Esophagus (tissue), 2 donors: ENCODE measurements at places on chromosomes 7 and 10. TPM values are rescaled to one million over a fixed set of nuclear protein-coding genes. Genes with fewer than 3 reads are reported as not detected.

SPDYE2B gene
- polyA plus RNA-seq = not detected

MMRN2 gene
- 6.4 TPM for polyA plus RNA-seq

PRKRIP1 gene
- 15.9 TPM for polyA plus RNA-seq

OR6B1 gene
- polyA plus RNA-seq = not detected

NUP42 gene
- polyA plus RNA-seq = 17.3 TPM

ITGA8 gene
- polyA plus RNA-seq = 2.5 TPM

SHTN1 gene
- polyA plus RNA-seq = 6.5 TPM

COBL gene
- 3.6 TPM for polyA plus RNA-seq

AKR1D1 gene
- not detected for polyA plus RNA-seq

HOXA5 gene
- polyA plus RNA-seq = 3.5 TPM

SLC16A12 gene
- 0.05 TPM for polyA plus RNA-seq

CLRN3 gene
- polyA plus RNA-seq = not detected

DBNL gene
- 215 TPM for polyA plus RNA-seq

C10orf53 gene
- polyA plus RNA-seq = not detected

GHRHR gene
- polyA plus RNA-seq = not detected

PAPSS2 gene
- 1.3 TPM for polyA plus RNA-seq

PSPH gene
- 8.6 TPM for polyA plus RNA-seq
